Stimulated activated CD4-positive, alpha-beta T cell treated with anti-CD3 and anti-CD28 coated beads, TNF-alpha, amount 100 ng/mL, for 24 hours (primary cell): ENCODE measurements at places on chromosomes 2 and 18.

DNA sequence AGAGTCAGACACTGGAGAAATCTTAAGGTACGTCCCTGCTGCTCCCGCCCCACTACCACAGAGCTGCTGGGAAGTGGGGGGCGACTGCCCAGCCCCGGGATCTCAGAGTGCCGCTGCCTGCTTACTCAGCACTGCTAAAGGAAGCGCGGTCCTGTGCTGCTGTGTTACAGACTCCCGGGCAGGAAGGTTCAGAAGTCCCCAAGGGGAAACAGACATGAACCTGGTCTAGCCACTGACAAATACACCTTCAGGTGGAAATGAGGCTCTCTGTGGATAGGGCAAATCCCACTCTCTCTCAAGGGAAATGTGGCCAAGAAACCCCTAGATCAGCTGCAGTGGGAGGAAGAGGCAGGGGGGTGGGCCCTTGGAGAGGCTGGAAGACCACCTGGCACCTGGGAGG, 13.7 kb downstream of the MTERF4 start:
- no peak for DNase-seq

GRCh38 chr2:218618102-218618860, 10.6 kb downstream of the PLCD4 start:
- no peak for DNase-seq

GRCh38 chr2:179596018-179596417, 265.4 kb downstream of the ZNF385B start:
- DNase-seq: no peak

GRCh38 chr2:143468341-143468888, 339.2 kb downstream of the ARHGAP15 start:
- DNase-seq: no peak

GRCh38 chr18:48129621-48130082, 199.2 kb upstream of the SMAD2 start:
- no peak for DNase-seq

DNA sequence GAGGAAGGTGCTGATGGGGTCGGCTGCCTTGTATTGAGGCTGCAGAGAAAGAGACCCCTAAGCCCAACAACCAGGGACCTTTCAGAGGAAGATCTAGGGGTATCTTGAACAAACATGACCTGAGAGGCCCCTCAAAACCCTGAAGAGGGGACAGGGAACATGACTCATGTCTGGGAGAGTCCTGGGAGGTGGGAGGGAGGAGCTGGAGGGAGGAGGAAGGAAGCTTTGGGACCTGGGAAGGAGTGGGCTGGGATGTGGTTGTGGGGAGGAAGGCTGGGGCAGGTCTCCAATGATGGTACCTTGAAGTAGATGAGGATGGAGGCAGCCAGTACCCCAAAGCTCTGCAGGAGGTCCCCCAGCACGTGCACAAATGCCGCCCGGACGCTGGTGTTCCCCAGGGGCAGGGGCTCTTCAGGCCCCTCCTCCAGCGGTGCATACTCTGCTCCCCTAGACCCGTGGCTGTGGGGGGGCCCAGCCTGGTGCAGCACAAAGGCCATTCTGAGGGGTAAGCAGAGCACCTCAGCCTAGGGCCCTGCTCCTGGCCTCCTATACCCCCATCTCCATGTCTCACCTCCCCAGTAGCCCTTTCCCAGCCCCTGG, 5.9 kb downstream of the SLC30A3 start:
- no peak for DNase-seq
